Fibroblast of skin of scalp (primary cell): ENCODE measurements at places on chromosomes 12 and 14.

GRCh38 chr12:71411635-71412034 is 28.0 kb upstream of the LGR5 start:
- no peak for DNase-seq

- DNase-seq, result peak; percentile 62
These were observed 23.6 kb downstream of the KRT80 start for GRCh38 chr12:52168019-52168717.

DNA sequence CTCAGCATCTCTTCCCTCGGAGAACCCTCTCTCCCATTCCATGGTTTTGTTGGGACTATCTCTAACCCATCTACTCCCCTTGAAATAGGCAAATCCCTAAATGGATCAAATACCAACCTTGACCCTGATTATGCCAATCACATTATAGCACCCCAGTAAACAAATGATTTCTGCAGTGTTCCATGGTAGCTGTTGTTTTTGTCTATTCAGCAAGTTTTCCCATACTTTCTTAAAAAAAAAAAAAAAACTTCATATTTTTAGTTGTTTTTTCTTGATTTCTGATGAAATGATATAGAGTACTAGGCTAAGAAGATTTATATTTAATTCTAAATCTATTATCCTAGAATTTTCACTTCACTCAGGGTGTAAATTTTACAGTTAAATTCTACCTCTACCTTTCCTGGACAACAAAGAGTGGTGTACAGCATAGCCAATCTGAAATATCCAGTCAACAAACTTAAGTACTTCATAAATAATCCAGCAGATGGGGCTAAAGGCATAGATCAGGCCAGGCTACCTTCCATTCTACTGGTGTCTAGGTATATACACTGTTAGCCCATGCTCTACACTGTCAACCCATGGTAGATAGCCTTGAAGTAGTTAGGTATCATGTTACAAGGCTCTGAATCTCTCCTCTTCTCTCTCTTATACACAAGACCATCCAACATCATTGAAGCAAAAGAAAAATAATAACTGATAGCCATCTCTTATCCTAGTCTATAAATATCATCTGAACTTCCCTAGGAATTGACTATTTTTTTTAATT is 82.2 kb downstream of the PLEKHG7 start:
- peak; percentile 73 for DNase-seq

DNA sequence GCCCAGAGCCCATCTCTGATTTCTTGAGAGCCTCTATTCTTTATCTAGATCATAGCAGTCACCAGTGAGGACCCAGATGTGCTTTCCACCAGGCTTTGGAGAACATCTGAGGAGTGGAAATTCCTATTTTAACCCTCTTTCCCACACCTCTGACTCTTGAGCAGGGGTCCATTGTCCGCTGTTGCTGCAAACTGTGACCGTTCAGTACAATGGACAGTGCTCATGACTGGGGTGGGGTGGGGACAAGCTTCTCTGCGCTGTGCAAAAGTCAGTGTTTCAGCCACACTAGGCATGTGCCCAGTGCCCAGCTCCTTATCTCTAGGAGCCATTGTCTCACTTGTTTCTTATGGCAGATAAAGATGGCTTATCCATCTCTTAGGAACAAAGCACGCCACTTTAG is 16.9 kb upstream of the KRT7 start:
- DNase-seq, result no peak

- DNase-seq, result no peak
These were observed 8.1 kb upstream of the ATL1 start for GRCh38 chr14:50551877-50552276.

DNA sequence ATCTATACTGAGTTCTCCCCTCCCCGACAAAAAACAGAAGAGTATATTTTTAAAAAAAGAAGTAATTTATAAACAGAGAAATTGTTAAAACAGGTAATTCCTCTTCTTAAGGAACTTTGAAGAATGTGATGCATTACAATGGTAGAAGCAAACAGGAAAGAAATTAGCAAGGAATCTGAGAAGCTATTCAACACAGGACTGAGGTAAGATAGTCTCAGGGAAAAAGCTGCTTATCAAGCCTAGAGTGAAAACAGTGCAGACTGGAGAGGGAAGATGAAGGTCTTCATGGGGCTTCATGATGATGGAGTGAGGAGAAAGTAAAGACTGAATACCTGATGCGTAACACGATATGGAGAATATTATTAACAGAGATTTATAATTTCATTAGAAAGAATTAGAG is 880.0 kb downstream of the SLC16A7 start:
- no peak for DNase-seq

- peak; percentile 47 for DNase-seq
These were observed 45.2 kb upstream of the ISM2 start for GRCh38 chr14:77543637-77544334.

DNA sequence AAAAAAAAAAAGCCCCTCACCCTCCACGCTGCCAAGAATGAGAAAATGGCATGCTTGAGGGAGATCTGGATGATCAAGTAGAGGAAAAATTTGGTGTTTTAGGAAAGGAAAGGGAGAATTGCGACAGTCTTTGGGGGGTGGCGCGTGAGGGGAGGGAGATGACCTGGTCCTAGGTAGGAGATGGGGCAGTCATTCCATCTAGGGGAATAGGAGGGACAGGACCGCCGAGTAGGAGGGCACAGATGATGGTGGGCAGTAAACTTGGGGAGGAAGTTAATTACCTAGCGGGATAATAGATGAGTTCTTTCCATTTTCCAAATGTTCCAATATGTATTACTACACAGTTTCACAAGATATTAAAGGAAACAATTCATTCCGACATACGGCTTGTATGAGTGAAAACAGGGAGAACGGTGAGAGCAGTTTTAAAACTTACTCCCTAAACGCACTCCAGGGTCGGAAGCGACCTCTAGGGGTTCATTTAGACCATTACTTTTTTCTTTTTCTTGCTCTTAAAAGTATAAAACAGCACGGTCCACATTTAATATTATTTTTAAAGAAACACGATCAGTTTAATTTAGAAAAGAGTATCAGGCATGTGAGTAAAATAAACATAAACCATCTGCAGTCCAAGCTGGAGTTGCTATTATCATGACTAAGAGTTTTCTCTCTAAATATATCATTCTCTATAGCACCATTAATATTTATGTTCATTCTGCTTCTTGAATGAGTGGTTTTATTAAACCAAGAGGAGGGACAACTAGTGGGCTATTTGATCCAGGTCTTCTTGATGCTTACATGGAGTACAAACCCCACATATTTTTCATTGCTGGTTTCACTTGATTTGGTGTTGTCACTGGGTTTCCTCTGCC is 3.0 kb upstream of the FNTB start:
- DNase-seq, result peak; percentile 56

DNA sequence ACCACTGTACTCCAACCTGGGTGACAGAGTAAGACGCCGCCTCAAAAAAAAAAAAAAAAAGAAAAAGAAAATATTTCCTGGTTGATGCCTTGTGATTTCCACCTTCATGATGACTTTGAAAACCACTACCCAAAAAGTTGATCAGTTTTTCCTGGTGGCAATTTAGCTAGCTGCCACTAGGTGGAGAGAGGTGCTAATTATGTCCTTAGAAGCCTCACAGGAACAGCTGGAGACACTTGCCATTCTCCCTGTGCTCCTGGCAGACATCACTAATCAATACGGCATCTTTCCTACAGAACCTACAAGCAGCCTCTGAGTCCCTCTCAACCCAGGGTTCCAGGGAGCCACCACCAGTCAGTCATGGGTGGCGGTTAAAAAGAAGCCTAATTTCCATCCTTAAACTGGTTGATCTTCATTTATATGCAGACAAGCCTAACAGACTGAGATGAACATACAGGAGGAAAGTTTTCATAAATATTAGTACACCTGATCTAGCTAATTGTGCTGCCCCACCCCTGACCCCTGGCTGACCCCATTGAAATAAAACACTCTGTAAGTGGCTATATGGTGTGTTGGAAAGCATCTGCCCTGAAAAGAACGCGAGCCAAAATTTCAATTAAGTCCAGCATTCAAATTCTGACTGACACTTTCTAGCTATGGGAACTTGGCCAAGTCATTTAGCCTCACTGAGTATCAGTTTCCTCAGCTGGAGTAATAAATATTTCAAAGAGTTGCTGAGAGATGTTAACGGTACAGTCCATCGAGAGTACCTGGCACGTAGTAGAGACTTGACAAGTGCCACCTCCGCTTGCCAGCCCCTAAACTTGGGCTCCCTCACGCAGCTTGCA is 6.2 kb upstream of the OAS1 start:
- DNase-seq, result peak; percentile 40

GRCh38 chr12:100184549-100185145 is 16.0 kb upstream of the ACTR6 start:
- peak; percentile 21 for DNase-seq

DNA sequence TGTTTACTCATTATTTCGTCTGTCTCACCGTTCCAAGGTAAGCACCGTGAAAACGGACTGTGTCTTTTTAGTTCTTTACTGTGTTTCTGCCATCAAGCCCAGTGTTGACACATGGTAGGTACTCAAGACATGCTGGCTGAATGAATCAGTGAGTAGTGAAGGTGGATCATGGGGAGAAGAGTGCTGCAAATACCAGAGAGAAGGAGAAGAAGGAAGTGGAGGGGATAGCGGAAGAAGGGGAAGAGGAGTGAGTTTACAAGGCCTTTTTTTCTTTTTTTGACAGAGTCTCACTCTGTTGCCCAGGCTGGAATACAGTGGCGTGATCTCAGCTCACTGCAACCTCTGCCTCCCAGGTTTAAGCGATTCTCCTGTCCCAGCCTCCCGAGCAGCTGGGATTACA is 54.6 kb downstream of the ETV6 start:
- no peak for DNase-seq

- DNase-seq, result no peak
These were observed 31.3 kb upstream of the ATP2A2 start for GRCh38 chr12:110249716-110250225.

DNA sequence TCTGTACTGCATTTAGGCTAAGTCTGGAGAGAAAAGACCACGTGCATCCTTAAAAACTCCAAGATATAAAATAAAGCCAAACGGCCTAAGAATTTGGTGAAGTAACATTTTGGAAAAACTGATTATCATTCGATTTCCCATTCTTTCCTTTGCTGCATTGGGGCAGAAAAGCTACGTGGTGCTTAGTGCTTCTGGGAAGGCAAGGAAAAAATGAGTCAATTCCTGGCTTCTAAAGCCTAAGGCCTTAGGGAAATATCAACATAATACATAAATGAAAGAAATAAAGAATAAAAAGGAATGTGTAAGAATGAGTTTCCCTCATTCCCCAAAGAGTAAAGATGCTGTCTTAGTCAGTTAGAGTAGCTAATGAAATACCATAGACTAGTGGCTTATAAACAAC is 520.5 kb downstream of the GLT1D1 start:
- no peak for DNase-seq

GRCh38 chr12:49978125-49978524 is 5.4 kb downstream of the AQP6 start:
- no peak for DNase-seq

- DNase-seq, result no peak
These were observed 239.6 kb downstream of the ZFP36L1 start for GRCh38 chr14:68553311-68553710.

- DNase-seq, result peak; percentile 44
These were observed 616.6 kb downstream of the KCNH5 start for GRCh38 chr14:62428429-62429203.

- DNase-seq, result peak; percentile 1
These were observed 7.5 kb downstream of the KLRG1 start for GRCh38 chr12:8996682-8997405.

- peak; percentile 30 for DNase-seq
These were observed 2.3 kb downstream of the JDP2 start for GRCh38 chr14:75430116-75430515.

GRCh38 chr12:132646850-132647249 is 28.3 kb downstream of the P2RX2 start:
- DNase-seq, result no peak

DNA sequence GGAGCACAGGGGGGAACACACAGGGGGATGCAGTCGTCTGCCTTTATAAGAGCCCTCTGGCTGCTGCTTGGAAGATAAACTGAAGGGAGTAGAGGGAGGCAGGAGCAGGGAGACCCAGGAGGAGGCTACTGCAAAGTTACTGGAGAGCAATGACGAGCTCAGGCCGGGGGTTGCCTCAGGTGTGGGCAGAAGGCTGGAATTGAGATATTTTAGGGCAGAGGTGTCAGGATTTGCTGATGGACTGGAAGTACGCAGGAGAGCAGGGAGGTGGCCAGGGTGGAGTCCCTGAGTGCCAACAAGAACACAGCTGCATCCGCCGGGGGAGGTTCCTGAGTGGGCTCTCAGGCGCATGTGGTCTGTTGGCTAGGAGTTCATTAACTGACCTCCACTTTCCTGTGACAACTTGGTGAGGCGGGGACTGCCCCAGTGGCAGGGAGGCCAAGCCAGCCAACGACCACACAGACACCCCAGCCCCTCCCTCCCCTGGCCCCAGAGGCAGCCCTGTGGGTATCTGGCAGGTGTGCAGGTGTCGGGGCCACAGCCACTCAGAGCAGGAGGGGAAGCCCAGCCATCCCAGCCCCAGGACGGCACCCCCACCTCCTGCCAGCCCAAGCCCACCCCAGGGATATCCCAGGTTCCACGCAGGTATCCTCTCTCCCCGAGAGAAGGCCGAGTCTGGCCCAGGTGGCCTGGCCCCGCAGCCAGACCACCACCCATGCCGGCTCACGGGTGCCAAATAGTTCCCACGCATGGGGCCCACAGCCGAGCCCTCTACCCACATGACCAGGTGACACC is 85.4 kb downstream of the NCOR2 start:
- no peak for DNase-seq

GRCh38 chr12:10641735-10642500 is 28.5 kb upstream of the MAGOHB start:
- peak; percentile 60 for DNase-seq

DNA sequence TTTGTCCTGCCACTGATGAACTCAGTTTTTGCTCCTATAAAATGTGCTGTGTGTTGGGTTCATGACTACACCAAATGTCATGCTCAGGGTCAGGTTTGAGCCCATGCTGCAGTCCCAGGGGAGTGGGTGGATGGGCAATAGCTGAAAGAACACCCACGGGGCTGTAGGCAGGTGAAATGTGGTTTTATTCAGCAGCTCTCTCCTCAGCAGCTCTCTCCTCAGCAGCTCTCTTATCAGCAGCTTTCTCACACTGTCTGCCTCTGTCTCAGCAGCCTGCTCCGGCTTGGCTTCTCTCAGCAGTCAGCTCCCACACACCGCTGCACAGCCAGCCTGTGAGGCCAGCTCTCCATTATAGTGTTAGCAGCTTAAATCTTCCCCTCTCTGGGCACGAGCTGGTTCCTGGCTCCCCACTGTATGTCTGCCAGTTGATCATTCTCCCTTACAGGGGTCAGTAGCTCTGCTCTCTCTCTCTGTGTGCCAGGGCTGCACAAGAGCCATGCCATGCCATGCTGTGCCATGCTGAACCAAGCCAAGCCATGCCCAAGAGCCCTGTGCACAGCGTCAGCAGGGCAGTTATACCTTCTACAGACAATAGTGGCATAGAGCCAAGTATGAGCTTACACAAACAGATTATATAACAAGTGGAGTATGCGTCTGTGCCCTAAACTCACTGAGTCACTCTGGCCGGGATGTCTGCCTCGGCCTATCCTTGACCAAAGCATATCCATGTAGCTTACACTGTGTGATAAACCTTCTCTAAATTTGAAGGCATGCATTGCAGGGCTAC is 303.3 kb upstream of the TMPO start:
- DNase-seq, result peak; percentile 50

DNA sequence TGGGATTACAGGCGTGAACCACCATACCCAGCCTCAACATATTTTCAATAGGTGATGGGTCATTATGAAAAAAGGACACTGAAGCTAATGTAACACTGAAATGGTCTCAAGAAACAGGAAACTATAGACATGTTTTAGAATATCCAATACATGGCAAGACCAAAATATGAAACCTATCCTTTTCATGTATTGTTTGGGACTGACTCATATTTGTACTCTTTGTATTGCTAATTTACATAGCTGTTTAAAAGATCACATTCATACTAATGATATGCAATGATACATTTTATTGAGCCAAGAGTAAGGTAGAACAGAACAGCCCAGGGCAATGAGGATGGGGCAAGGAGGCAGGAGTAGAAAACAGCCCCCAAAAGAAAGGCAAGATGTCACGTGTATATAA is 32.6 kb downstream of the RESF1 start:
- DNase-seq, result no peak
